ENCODE measurements at places on chromosomes 1 and 21.

GRCh38 chr1:2801535-2802291 lies at the start of gene TTC34:
TTC34 (minus strand) TSS chr1:2801693; CDS start chr1:2800827, 866 bp downstream.
- no peak for DNase-seq

GRCh38 chr21:14545906-14546480 lies at the start of gene SAMSN1:
SAMSN1 (minus strand) TSS chr21:14546315; CDS start chr21:14546261, 54 bp downstream.
- DNase-seq = peak; percentile 22

GRCh38 chr1:157105988-157106812 lies 6.6 kb upstream of the ETV3L start:
- DNase-seq = no peak

DNA sequence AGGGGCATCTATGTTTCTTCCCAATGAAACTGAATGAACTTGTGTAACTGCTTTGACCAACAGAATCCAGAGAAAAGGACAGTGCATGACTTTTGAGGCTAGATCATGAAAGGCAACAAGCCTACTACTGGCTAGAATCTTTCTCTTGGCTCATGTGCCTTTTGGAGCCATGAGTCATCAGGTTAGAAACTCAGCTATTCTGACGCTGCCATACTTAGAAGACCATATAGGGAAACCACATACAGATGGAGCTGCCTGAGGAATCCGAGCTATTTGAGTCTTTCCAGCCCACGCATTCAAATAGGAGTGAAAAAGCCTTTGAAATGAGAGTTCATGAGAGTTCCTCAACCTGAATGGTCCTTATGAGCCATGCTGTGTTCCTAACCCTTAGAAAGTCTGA lies 738.5 kb upstream of the CHRM3 start:
- DNase-seq = no peak

- no peak for DNase-seq
These were observed 47.6 kb downstream of the ARHGEF16 start for GRCh38 chr1:3501856-3502640.

GRCh38 chr1:54227091-54227602 lies 27.2 kb downstream of the MRPL37 start:
- no peak for DNase-seq

DNA sequence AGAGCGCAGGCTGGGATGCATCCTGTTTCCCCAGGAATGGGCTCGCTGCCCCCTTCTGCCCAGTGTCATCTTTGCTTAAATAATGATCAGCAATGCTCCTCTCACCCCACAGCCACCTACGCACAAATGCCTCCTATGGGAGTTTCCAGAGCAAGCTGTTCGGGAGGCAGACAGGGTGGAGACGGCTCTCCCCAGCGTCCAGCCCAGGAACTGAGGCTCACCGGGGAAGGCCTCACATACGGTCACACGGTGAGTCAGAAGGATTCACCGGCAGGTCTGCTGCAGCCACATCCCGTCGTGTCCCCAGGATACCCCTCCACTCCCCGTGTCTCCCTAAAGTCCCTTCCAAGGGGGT lies 40.3 kb upstream of the RUNX3 start:
- no peak for DNase-seq

- no peak for DNase-seq
These were observed 60.8 kb downstream of the ZNF684 start for GRCh38 chr1:40592107-40592803.

GRCh38 chr1:67801903-67802302 lies 31.4 kb downstream of the GNG12 start:
- no peak for DNase-seq

DNA sequence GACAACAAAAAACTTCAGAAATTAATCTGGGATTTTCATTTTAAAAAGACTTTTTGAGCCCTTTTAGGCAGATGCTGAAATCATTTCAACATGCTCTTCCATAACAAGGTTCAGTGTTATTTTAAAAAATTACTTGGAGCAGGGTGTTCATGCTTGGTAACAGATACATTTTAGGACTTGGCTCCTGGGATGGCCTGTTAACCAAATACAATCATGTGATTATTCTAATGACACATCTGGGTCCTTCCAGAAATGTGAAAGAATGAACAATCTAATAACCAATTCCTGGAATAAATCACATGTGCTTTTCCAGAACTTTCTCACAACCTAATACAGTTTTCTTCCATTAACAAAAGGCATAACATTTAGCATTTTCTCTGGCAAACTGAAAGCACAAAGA lies 379.8 kb upstream of the RUNX1 start:
- no peak for DNase-seq

DNA sequence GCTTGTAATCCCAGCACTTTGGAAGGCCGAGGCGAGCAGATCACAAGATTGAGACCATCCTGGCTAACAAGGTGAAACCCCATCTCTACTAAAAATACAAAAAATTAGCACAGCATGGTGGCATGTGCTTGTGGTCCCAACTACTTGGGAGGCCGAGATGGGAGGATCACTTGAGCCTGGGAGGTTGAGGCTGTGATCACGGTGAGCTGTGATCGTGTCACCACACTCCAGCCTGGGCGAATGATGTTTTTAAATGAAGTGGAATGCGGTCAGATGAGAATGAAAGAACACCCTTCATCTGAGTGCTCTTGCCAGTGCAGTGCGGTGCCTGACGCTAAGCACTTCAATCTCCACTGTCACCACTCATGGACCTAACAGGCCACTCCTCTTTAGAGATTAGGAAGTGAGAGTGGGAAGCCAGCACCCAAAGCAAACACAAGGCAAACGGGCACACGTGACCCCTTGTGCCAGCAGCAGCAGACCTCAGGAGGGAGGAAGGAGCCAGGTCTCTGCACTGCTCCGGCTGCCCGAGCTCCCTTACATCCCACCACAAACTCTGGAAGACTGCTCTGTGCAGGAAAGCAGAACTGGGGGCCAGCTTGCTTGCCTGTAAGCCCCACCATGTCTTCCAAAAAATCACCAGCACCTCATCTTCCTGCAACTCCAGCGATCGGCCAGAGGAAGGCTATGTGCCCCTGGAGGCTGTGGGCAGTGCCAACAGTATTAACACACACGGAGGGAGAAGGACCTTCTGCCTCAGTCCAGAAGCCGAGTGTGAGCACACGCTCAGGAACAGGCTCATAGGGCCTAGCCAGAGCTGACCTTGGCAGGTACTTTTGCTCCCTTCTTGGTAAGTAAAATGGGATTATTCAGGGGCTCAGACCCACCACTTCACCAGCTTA lies 9.7 kb downstream of the CTNNBIP1 start:
- DNase-seq = no peak

- no peak for DNase-seq
These were observed 209.9 kb upstream of the CSF3R start for GRCh38 chr1:36692465-36693160.

DNA sequence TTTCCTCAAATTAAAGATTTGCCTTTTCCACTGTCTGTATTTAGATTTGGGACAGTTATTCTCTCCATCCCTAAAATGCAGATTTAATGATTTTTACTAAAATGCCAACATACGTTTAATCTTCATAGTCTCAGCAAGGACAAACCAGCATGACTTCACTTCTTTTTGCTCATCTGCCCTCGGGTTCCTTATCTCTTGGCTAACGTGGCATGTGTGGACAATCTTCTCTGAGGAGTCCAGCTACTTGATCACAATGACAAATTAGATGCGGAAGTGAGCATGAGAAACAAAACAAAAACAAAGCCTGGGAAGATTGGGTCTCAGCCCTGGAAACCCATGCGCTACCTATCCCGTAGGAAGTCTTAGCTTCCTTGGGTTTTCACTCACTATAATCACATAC lies 1.0 kb downstream of the MRAP start:
- DNase-seq = no peak

DNA sequence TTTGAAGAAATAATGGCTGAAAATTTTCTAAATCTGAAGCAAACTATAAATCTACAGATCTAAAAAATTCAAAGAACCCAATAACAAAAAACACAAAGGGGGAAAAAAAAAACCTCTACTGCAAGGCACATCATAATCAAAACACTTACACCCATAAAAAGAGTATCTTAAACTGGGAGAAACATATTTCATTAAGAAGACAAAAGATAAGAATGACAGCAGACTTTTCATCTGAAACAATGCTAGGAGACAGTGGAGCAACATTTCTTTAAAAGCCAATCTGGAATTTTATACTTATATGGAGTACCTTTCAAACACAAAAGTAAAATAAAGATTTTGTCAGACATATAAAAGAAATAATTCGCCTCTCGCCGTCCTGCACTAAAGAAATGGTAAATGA lies 49.1 kb downstream of the COP1 start:
- DNase-seq = no peak

Data from stimulated activated CD8-positive, alpha-beta memory T cell treated with anti-CD3 and anti-CD28 coated beads, Interleukin-7, amount 100 ng/mL, for 1 hour (primary cell).